ENCODE measurements at places on chromosomes 5 and 9. TPM values are rescaled to one million over a fixed set of nuclear protein-coding genes. Genes with fewer than 3 reads are reported as not detected.

DNA sequence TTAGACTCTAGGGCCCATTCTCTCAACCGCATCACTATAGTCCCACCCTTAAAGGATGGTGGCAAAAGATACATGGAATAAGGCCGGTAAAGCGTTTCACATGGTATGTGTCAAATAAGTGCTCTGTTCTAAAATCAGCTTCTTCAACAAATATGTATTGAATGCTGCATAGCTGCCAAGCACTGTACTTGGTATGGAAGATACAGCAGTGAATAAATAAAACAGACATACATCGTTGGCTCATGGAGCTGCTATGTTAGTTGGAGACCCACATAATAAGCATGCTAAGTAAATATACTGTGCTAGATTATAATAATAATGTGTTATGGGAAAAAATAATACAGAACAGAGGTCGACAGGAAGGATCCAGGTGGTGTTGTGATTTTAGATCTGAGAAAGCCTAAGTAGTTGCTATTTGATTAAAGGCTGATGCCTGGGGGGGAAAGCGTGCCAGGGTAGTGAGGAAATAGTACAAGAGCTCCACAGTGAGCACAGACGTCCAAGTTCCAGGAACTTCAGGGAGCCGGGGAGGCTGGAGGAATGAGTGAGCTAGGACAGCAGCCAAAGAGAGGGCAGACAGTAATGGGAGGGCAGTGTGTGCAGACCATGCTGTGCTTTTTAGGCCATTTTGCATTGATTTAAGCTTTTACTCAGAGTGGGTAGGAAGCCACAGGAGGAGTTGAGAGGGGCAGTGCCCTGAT is 93.7 kb downstream of the JAKMIP2 start:
- no peaks in the 10 kb centered on the region for H3K36me3 ChIP-seq
- no peak overlapping the region for H3K4me3 ChIP-seq
- peaks cover 4% of the 10 kb centered on the region for H3K4me1 ChIP-seq
- no peak overlapping the region for H3K27ac ChIP-seq

- no peak overlapping the region for H3K27ac ChIP-seq
- H3K36me3 ChIP-seq, result no peaks in the 10 kb centered on the region
- no peak for DNase-seq
- H3K27me3 ChIP-seq, result peaks cover 45% of the 10 kb centered on the region
- H3K4me1 ChIP-seq, result no peaks in the 10 kb centered on the region
- H3K4me3 ChIP-seq, result no peak overlapping the region
These were observed 587 bp downstream of the OR2Y1 start for GRCh38 chr5:180739271-180739670.

- peaks cover 4% of the 10 kb centered on the region for H3K4me1 ChIP-seq
- H3K36me3 ChIP-seq, result peaks cover 4% of the 10 kb centered on the region
- no peak overlapping the region for H3K27ac ChIP-seq
These were observed 399 bp downstream of the NDUFA2 start for GRCh38 chr5:140647042-140647419.

GRCh38 chr5:77828445-77828844 is 52.3 kb upstream of the TBCA start:
- no peak overlapping the region for H3K27ac ChIP-seq
- H3K36me3 ChIP-seq, result no peaks in the 10 kb centered on the region
- no peak for DNase-seq

DNA sequence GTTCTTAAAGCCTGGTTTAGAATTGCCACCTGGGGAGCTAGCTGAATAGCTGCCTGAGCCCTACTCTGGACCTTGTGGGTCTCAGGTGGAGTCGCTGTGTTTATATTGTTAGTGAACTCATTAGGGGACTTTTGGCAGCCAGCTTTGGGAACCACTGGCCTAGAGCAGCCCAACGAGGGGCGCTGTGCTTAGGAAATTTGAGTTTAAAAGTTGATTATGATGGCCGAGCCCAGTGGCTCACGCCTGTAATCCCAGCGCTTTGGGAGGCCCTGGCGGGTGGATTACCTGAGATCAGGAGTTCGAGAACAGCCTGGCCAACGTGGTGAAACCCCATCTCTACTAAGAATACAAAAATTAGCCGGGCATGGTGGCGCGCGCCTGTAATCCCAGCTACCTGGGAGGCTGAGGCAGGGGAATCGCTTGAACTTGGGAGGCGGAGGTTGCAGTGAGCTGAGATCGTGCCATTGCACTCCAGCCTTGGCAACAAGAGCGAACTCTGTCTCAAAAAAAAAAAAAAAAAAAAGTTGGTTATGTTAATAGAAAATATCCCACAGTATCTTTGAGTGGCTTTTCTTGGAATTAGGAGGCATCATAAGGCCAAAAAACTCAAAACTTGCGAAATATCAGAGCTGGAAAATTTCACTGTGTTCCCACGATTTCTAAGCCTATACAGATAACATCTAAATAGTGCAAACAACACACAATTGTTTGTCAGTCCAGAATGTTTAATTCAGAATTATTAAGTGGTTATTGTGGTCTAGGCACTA is 809 bp downstream of the MCCC2 start:
- no peaks in the 10 kb centered on the region for H3K36me3 ChIP-seq
- no peaks in the 10 kb centered on the region for H3K27me3 ChIP-seq
- peak; percentile 36 for DNase-seq
- peak overlapping the region; percentile 53 for H3K4me3 ChIP-seq

DNA sequence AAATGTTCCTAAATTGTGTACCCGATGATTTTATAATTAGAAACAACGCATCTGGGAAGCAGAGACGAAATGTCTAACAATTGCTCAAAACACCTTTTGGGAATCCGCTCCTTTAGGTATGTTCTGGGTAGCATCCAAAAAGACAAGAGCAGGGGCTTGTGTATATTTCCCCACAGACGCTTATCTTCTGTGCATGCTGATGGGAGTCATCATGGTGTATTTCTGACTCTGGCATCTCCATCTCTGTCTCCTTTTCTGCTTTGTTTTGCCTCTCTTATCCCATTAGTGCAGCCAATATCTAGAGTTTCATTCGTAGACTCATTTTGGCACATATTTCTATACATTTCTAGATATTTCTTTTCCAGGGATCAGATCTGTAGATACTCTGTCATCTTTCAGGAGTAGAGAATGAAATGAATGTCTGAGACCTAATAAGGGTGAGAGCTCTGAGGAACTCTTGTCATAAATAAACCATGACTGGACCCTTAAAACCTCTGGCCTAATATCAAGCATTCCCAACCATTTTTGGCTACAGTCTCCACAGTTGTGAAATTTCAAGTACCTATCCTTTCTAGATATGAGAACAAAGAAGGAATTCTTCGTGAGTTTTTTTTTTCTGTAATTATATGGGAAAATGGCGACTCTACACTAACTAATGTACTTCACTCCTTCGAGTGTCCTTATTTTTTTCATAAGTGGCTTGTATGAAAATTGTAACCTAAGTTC is 508.2 kb downstream of the ACTL7B start:
- H3K27ac ChIP-seq, result no peak overlapping the region
- no peaks in the 10 kb centered on the region for H3K36me3 ChIP-seq
- no peaks in the 10 kb centered on the region for H3K27me3 ChIP-seq

GRCh38 chr9:113622600-113623400 is 159.3 kb downstream of the RGS3 start:
- peaks cover 34% of the 10 kb centered on the region for H3K4me1 ChIP-seq
- no peak overlapping the region for H3K4me3 ChIP-seq
- H3K27ac ChIP-seq, result no peak overlapping the region
- no peak for DNase-seq

DNA sequence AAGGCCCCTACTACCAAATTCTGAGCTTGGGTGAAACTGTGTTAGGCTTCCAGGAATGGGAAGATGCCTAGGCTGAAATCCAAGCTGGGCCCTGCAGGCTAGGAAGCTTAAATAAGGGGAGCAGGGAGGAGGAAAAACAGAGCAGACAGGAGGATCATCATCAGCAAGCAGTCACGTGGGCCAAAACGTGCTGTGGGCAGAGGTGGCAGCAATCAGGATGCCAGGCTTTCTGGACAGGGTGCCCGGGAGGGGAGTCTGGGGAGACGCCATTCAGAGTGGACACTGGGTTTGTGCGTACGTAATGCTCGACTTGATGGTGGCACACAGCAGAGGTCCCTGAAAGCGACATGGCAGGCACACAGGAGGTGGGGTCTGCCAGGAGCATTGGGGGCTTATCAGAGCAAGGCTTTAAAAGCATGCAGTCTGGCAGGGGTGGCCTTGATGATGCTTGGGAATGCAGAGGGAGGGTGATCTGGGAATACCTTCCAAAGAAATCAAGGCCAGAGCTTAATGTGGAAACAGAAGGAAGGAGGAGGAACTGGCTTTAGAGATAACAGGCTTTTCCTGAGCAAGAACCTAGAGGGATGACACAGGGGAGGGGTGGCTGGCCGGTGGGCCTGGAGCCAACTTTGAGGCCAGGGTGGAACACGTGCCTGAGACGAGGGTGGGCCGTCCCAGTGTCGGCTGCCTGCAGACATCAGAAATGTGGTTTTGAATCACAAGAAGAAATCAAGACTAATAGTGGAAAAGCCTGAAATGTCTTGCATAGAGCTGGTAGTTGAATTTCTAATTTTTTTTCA is 212.5 kb downstream of the GADD45G start:
- no peak overlapping the region for H3K27ac ChIP-seq
- no peaks in the 10 kb centered on the region for H3K4me1 ChIP-seq
- H3K27me3 ChIP-seq, result no peaks in the 10 kb centered on the region
- no peak for DNase-seq
- H3K36me3 ChIP-seq, result no peaks in the 10 kb centered on the region

CERCAM gene
- total RNA-seq, result 2.0 TPM

CARTPT gene
- not detected for total RNA-seq

FBP2 gene
- total RNA-seq, result not detected

PPP2CA gene
- total RNA-seq, result 251 TPM

PAM gene
- 246 TPM for total RNA-seq
